ENCODE measurements at places on chromosomes 5 and 9.

DNA sequence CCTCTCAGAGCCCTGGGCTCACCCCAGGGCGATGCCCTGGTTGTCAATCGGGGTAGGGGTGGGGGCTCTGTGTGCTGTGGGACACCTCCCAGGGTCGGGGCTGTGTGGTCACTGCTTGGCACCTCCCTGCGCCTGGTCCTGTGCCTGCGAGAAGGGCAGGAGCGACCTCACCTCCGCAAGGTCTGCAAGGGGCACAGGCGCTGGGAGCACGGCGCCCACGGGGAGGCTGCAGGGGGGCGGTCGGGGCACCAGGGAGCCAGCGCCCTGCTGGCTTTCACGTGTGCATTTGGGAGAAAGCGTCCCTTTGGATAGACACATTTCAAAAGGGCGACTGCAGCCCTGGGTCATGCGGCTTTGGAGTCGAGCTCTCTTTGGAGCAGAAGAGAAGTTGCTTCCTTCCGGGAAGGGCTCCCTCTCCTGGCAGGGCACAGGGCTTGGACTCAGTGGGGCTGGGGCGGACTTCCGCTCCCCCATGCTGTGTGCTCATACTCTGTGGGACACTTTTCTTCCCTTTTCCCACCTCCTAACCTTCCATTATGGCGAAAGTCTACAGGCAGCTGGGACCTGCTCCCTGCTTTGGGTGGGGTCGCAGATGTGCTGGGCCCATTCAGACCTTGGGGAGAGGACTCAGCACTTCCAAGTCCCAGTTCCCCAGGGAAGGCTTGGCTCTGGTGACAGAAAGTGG, 52.9 kb upstream of the SLC28A3 start:
- DNase-seq, result no peak

DNA sequence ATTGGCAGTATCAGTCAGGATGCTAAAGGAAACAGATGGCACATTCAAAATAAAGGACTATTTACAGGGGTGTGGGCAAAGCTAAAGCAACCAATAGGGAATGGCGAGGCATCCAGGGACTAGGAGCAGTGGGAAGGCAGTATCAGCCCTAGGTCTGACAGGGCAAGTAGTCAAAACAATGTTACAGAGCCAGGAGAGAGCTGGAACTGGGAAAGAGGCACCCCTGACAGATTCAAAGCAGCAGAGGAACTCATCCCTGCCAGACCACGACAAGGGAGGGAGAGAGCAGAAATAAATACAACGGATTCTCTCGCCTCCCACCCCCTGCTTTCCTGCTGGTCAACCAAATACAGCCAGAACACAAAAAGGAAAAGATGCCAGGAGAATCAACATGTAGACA, 371.5 kb downstream of the NR2F1-AS1 start:
- DNase-seq, result no peak

DNA sequence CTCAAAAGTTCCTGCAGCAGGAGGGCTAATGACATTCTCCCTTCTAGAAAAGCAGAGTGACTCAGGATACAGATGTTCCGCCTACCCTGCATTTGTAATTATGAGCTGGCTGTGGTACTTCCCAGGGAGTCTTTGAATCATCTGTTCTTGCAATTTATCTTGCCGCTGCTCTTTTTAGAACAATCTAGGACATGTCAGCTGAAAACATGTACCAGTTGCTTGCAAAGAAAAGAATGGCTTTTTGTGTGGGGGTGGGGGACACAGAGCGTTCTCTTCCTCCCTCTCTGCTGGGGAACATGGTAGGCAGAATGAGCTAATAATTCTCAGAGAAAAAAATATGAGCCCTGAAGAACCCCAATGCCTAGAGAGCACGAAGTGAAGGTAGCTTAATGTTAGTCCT, 51.7 kb upstream of the TUT7 start:
- DNase-seq, result peak; percentile 9

GRCh38 chr5:6900247-6901227, 187.3 kb downstream of the TENT4A start:
- DNase-seq, result no peak

DNA sequence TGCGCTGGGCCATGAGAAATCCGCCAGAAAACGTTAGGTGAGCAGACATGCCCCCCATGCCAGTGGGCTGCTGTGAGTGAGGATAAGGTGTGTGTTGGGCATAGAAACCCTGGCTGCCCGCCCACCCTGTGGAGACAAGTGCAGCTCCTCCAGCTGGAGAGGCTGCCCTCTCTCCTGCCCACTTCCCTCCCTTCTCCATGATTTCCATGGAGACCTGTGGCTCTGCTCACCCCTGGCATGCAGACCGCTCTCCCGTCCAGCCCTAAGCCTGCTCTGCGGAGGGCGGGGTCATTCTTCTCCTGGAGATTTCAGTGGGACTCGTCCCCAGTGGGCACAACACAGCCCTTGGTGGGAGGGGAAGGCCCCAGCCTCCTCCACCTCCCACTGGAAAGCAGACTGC, 133.0 kb upstream of the FAM120A start:
- DNase-seq, result no peak

- DNase-seq, result no peak
These were observed 358.1 kb upstream of the GRAMD2B start for GRCh38 chr5:126065061-126065460.

DNA sequence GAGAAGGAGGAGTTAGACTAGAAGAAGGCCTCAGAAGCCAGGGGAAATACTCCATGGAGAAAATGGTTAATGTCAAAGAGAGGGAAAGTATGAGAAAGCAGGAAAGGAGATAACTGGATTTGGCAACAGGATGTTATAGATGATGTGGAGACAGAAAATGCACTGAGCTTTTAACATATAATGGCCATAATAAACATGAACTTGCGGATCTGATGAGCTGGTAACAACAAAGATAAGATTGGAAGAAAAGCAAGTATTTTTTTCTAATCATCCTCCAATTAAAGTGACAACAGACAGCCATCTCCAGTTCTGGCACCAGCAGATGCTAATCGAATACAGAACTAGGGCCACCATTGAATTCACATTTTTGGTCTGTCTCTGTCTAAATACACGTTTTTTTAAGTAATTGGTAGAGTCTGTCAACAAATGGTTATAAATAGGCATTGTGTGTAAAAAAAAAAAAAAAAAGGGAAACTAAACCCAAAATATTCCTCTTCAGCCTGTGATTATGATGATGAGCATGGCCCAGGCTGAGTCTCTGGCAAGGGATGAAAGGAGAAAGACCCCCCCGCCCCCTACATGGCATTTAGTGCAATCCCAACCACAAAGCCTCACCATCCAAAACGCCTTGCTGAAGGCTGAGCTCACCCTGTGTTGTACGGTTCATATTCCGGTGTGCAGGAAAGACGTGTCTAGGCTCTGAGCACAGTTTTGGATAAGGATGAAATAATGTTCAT, 149.5 kb upstream of the LHFPL2 start:
- no peak for DNase-seq

GRCh38 chr5:114838937-114839336, 330.8 kb downstream of the TRIM36 start:
- DNase-seq, result no peak

DNA sequence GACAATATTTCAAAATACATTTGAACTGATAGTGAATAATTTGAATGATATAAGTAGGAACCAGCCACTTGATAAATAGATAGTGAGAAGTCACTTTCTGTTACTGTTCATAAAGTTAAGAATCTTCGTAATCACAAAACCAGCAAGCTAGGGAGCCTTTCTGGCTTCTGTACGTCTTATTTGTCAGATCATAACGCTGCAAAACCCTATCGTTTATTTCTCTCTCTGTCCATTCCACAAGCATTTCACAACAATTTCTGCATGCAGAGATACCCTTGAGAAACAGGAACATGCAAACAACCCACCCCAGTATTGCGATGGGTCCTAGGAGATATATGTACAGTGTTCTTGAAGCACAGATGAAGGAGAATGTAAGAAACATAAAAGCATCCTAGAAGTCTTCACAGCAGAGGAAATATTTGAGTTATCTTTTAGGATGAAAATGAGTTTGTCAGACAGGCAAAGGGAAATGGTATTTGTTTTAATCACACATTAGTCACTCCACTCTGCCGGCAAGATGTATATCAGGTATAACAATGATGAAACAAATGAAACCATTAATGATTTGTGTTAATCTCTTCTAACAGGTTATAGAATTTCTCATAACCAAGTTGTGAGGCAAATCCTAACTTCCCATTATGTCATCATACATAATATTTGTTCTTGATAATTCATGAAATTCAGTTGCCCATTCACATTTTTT, 668.7 kb upstream of the FTMT start:
- no peak for DNase-seq

- DNase-seq, result no peak
These were observed 405.6 kb downstream of the DMRT2 start for GRCh38 chr9:1455766-1456165.

GRCh38 chr9:97243606-97244005, 63.9 kb upstream of the CCDC180 start:
- DNase-seq, result no peak

DNA sequence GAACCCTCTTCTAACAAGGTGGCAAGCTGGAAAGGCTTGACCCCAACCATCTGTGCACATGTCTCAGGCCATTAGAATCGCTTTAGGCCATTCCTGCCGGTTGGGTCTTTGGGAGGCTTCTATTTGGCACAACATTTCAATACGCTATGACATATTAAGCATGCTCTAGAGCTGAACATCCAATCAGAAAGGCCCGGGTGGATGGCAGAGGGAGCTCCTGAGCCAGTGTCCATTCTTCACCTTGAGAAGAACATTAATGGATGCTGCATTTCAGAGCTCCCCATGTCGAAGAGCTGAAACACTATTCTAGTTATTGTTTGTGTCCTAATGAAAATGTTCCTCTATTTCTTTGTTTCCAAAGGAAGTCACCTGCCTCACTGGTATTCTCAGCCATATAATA, 12.8 kb downstream of the SPATA9 start:
- no peak for DNase-seq

DNA sequence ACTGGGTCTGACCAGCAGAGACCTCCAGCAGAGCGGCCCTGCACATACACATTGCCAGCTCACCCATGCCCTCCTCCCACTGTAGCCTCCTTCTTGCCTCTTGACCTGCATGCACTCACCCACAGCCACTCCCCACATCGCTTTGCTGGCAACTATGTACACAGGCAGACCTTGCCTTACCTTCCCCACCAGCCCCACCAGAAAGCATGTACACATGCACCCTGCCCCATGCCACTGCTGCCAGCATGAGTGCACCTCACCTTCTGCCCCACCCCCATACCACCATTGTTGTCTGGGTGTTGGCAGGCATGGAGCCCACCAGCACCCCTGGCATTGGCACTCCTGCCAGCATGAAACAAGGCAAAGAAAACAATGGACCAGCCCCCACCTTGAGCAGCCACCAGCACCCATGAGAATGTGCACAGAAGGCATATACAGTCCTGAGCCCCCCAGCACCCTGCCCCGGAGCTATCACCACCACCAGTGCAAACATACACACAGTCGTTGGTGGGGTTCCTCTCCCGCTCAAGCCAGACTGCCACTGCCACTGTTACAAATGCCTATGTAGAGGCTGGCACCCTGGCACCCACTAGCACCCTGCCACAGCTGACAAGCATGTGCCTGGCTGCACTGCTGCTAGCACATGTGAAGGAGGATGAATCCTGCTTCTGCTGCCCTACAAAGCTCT, 171.4 kb upstream of the NR4A3 start:
- no peak for DNase-seq

DNA sequence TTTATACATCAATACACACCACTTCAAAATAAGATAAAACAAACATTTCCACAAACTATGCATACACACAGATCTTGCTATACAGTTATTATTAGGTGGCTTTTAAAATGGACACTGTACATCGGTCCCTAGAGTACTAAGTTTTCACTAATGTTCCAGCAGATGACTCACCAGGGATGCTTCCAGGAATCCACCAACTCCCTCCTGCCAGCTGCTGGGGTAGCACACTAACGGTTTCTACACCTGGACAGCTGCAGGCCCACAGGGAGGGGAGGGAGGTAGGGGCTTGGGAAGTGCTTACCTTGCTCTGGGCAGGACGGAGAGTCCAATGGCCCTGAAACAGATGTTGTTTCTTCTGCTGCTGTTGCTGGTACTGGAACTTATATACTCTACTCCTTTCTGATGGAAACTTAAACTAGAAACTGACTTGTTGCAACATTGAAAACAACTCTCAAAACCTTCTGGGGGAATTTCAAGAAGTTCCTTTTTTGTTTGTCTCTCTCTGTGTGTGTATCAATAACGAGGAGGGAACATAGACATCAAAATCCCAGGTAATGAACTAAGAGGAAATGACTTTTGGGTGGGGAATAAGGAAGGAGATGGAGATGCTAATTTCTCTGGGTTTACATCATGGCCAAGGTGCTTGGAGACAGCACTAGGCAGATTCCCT, at the start of gene IL12B:
Gene IL12B, minus strand, starts transcription at position 357 of the 670 bp plus-strand sequence. CDS start 3,705 bp downstream, outside the sequence.
- no peak for DNase-seq

DNA sequence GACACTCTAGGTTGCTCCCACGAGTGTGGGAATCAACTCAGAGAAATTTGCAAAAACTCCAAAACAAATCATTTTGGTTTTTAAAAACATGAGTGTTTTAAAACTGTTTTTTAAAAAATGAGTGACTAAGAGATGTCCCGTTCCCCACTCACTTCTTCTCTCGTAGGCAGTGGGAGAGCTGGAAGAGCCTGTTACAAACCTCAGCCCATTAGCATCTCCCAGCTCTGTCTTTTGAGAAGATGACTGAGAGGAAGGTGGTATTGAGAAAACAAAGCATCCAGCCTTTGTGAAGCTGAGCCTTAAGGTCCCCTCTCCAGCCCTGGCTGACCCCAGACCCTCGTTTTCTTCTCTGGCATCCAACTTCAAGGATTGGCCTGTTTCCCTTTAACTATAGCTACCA, 4.7 kb upstream of the ANKRD33B start:
- DNase-seq, result no peak

DNA sequence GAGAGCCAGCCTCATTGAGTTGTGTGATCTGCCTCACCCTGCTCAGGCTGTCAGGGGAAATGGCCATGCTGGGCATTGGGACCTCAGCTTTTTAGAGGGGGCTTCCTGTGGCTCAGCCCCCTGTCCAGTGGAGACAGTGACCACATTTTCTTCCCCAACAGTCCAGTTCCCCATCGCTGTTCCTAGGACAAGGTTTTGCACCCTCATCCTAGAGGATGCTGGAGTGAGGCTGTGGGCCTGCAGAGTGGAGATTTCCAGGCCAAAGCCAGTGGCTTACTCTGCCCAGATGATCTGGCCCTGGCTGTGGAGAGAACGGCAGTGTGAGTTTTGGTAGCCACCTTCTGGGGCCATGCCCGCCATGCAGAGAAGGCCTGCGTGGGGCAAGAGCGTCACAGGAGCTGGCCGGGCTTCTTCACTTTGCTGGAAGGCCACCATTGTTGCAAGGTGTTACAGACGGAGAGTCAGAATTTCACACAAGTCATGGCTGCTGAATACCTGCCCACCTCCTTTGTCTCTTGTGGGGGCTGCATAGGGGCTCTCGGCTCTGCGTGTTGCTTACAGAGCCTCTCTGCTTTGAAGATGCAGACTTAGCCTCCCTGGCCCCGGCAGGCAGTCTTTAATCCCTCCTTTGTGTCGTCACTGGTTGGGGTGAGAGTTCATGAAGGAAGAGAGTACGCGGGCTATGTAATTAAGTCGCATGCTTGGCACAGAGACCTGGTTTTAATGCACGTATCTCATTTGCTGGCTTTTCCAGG, 35.2 kb upstream of the PITX1 start:
- DNase-seq, result no peak

GRCh38 chr9:104858271-104858670, 69.7 kb downstream of the ABCA1 start:
- no peak for DNase-seq
